ENCODE measurements at places on chromosomes 5 and 9. TPM values are rescaled to one million over a fixed set of nuclear protein-coding genes. Genes with fewer than 3 reads are reported as not detected.

GRCh38 chr5:38591523-38591849, 35.0 kb upstream of the LIFR start:
- no peak for DNase-seq

GRCh38 chr5:180611140-180611850, 20.0 kb upstream of the SCGB3A1 start:
- DNase-seq: peak; percentile 71

DNA sequence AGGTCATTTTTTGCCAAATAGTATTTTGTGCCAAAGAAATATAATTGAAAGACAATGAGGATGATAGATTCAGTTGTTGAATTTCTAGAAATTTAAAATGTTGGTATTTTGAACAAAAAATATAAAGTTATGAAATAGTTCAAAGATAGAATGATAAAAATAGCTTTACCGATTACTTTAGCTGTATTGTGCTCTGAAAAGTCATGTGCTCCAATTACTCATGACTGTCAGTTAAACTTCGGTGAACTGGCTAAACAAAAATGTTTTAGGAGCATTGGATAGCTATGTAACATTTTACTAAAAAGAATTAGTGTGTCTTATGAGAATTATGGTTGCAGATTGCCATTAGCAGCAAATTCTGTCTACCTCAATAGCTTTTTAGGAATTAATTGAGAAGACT, 177.3 kb upstream of the VCAN start:
- no peak for DNase-seq

DNA sequence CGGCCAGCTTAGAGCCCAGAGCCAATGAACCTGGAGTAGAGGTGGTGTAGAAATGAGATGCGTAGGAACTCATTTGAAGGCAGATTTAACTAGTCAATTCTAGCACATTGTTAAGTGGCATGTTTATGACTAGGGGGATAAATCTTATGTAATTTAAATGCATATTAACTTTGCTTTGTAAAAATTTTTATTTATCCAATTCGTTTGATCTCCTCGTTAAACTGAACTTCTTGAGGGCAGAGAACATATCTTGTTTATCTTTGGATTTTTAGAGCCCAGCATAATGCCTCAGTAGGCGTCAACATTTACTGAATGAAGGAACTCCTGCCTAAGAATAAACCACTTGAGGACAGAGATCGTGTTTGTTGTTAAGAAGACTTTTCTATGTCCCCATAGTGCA, 41.1 kb upstream of the ACOT12 start:
- DNase-seq: no peak

DNA sequence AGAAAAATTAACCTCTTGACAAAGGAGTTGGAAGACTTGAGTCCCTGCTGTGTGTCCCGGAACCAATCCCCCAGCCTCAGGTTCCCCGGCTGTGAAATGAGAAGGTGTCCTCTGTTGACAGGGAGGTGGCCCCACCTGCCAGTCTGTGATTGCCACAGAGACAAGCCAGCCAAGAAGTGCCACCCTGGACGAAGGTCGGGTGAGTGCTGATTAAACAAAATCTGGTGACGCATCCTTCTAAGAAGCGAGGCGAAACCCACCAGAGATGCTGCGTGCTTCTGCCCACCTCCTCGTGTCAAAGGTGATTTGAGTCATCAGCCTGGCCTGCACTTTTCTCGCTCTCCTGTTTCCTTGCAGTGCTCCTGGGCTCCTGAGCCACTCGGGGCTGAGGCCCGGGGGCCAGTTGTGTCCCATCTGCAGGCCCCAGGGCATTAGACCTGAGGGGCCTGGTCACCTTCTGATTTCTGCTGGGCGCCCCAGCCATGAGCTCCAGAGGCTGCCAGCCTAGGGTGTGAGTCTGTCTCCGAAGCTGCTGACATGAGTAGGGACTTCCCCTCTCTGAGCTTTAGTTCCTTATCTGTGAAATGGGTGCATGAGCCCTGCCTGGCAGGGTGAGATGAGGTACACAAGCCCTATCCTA, 28.7 kb downstream of the NEK6 start:
- DNase-seq: peak; percentile 64

GRCh38 chr5:141322261-141322660, 1.7 kb upstream of the TAF7 start:
- DNase-seq: no peak

BTNL3 gene
- total RNA-seq: not detected
